Heart left ventricle (tissue), 16 donors: ENCODE measurements at places on chromosomes 16 and 17. TPM values are rescaled to one million over a fixed set of nuclear protein-coding genes. Genes with fewer than 3 reads are reported as not detected.

DNA sequence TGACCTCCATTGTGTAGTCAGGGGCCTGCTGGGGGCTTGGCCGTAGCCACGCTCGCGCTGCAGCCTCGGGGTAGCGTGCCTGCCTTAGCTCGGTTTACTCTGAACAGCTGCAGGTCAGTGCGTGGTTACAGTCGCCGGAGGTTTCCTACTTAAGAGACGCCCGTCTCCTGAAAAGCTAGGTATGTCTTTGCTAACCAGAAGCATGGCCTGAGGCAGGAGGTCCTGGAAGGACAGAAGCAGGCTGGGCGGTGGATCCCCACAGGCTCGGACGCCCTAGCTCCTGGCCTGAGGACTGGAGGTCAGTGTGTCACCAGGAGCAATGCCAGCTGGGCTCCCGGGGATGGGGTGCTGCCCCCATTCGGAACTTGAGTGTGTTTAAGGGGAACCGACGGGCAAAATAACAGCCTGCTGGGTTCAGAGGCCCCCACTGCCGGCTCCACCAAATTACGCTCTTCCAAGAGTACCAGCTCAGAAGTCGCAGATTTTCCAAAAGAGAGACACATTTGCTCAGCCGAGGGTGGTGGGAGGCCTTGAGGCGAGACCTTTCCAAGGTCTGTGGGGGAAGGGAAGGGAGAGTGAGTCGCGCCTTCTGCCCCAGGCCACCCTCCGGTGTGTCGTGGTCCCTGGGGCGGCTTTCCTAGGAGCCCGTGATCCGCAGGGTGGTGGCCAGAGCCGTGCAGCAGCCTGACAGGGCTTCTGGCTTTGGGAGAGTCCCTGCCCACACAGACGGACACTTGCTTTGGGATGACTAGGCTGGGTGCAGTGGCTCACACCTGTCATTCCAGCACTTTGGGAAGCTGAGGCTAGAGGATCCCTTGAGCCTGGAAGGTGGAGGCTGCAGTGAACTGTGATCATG lies 3.9 kb upstream of the GNG13 start:
- no peak for DNase-seq

DNA sequence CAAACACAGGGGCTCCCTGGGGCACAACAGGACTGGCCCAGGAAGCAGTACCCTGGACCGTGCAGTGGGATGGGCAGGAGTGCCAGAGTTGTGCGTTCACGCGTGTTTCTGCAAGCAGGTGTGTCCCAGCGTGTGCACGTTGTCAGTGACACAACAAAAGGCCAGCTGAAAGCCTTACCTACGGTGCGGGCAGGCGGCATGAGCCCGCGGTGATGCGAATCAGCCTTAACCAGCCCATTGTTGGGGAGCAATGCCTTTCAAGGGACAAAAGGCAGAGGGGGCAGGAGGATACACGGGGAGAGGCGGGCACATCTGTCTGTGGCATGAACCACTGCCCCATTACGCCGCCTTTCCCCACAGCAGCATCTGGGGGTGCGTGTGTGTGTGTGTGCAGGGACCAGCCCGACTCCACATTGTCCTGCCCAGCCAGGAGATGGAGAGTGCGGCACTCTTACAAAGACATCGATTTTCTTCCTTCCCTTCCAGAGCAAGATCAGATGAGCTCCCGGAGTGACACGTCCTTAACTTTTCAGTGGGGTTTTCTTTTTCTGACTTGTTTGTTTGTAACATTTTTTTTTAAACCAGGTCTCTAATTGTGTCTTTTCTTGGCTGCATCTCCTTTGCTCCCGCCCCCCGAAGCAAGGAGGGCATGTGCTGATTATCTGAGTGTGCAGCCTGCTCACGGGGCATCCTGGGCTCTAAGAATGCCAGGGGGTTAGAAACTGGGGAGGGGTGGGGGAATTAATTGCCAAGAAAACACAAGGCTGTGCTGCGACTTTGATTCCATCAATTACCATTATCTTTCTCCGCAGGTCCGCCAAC lies 158.1 kb downstream of the ZNF423 start:
- DNase-seq = no peak

- DNase-seq = no peak
These were observed 21.8 kb upstream of the ZKSCAN2 start for GRCh38 chr16:25279491-25279890.

- peak; percentile 3 for DNase-seq
These were observed 32.4 kb upstream of the PEMT start for GRCh38 chr17:17623904-17624303.

DNA sequence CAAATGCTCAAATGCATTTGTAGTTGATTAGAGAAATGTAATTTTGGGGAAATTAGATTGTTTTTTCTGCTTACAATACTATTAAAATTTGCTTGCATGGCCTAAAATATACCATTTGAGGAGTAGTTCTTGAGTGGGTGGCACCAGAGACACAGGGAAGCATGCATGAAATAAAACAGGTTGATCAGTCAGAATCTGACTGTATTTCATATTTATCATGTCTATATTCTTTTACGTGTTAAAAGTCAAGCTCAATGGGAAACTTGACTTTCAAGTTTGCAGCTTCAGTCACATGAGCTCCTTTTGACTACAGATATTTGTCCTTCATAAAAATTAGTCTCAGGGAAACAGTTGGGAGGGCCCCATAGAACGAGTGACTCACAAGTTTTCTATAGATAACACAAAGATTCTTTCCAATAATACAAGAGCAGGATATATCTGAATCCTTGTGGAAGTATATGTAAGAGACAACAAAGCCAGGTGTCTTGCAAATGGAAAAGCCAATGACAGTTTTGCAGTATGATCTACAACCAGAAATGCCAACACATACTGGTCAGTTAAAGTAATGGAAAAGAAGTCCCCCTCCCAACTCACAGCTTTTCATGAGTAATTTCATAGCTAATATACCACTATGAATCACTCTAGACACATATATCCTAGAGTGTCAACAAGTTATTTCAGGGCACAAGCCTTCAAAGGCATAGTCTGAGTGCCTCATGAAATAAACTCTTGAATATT lies 42.2 kb upstream of the CORO6 start:
- no peak for DNase-seq

RAB40B gene
- polyA plus RNA-seq = 13.3 TPM

- no peak for DNase-seq
These were observed 2.1 kb downstream of the SSTR2 start for GRCh38 chr17:73166731-73167581.

GRCh38 chr17:70989280-70989679 lies 819.9 kb downstream of the KCNJ2 start:
- DNase-seq = no peak

GRCh38 chr17:37786481-37786880 lies 41.6 kb upstream of the HNF1B start:
- DNase-seq = no peak

DNA sequence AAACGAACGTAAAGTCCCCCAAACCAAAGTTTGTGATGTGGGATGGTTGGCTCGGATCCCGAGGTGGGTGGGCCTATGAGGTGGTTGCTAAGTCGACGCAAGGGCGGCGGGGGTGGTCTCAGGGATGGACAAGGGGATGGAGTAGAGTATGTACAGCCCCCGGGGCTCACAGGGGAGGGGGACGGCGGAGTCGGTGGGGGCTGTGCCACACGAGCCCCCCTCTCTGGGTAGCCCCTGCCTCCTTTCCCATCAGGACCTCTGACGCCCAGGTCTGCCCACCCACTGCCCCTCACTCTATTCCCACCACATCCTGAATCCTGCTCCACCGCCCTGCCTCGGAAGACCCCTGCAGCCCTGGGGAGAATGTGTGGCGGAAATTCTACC lies 15.2 kb downstream of the IL34 start:
- DNase-seq = peak; percentile 24

GRCh38 chr16:15729152-15729551 lies 79.1 kb downstream of the NDE1 start:
- DNase-seq = no peak

IKZF3 gene
- polyA plus RNA-seq = 0.11 TPM

DNA sequence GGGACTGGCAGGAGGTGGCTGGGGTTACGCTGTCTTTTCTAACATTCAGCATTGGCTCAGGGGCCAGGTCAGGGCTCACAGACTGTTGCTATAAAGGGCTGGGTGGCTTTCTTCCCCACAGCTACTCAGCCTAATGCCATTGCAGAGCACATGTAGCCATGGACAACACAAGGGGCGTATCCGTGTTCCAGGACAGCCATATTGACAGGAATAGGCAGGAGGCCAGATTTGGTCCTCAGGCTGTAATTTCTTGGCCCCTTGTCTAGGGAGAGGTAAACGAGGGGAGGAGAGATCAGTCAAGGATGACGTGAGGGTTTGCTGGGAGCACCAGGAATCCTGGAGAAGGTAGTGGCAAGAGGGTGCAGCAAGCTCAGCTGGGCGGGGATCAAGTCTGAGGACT lies 21.2 kb upstream of the MYO15B start:
- DNase-seq = no peak

- no peak for DNase-seq
These were observed 17.6 kb downstream of the MEOX1 start for GRCh38 chr17:43644081-43644480.

DNA sequence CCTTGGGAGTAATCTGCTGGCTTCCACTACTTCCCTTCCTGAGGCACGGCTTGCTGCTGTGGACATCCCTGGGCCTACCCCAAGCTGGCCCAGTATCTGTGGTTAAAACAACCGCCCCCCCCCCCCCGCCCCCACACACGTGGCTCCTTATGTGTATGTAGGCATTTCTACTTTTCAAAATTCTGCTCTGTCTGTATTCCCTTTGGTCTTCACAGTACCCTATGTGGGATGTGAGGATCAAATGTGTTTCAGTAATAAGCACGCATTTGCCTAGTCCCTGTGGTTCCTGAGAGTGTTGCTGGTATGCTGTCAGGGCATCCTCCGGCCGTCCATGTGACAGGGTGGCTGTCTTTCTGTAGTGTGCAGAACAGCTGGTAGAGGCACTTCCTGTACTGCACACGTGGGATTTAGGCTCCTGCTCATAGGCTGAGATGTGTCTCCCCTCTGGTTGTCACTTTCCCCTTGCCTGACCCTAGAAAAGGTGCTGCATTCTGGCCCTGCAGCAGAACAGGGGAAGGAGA lies 2.2 kb downstream of the NT5M start:
- DNase-seq = no peak
